ENCODE measurements at places on chromosomes 3 and 15.

DNA sequence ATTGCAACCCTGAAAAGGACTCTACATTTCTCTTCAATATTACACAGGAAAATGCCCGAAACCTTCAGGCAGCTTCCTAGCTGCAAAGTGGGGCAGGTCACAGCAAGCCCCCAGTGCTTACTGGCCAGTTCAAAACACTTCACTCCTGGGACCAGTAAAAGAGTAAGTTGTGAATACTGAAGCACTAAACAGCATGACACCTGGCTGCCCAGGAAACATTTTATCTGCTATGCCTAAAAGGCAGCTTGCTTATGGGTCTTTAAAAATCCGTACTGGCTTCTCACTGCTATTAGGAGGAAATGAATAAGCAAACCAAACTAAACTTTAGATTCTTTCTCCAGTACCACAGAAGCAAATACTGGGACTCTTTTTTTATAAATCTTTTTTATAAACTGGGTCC lies 457.9 kb upstream of the ALCAM start:
- no peak for DNase-seq

- no peak for DNase-seq
Measured at GRCh38 chr3:157117875-157118654, 41.9 kb downstream of the CCNL1 start.

GRCh38 chr3:12999147-13000140 lies 73.8 kb downstream of the IQSEC1 start:
- peak; percentile 84 for DNase-seq

DNA sequence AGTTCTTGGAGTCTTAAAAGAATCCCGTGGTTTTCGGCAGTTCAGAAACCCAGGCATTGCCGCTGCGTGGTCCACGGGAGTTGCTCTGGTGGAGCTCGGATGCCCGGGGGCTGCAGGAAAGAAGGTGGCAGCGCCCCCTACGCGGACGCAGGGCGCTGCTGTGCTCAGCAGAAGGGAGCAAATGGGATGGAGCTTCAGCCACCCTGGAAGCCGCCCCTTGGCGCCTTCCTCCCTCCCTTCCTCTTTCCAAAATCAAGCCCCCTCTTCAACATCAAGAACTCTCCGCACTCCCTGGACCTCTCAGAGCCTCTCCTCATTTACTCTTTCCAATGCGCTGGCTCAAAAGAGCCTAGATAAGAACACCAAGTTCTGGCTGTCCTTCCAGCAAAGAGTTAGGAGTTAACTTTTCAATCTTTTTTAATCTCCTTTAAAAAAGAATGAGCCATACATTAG lies 880 bp upstream of the CHRNA7 start:
- DNase-seq, result peak; percentile 70

- DNase-seq, result peak; percentile 46
Measured at GRCh38 chr3:98732286-98733052, 30.7 kb upstream of the ST3GAL6 start.

GRCh38 chr3:98733053-98733811 lies 29.9 kb upstream of the ST3GAL6 start:
- DNase-seq, result peak; percentile 30

- no peak for DNase-seq
Measured at GRCh38 chr3:65400899-65401298, 637.8 kb downstream of the MAGI1 start.

DNA sequence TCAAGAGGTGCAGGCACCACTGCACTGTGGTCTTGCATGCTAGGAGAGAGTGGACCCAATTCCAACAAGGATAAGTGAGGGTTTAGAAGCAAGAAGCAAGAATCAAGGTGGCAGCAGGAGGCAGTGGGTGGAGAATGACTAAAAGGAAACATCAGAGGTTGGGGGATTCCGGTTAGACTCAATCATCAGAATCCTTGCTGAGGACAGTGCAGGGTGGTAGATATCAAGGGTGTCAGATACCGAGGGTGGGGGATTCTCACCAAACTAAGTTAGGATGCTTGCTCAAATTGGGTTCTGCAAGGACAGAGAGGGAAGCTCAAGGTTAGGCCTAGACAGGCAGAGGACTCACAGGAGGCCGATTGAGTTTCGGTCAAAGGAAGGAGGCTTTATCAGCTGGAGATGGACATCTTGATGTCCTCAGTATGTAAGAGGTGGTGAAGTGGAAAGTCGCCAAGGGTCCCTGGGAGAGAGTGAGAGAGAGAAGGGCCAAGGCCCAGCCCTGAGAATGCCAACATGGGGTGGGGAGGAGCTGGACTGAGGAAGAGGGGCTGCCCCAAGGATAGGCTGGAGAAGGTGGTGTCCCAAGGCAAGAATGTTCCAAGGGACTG lies 102.2 kb downstream of the ARNT2 start:
- DNase-seq, result no peak

- no peak for DNase-seq
Measured at GRCh38 chr3:8450618-8451017, 51.0 kb upstream of the LMCD1 start.

DNA sequence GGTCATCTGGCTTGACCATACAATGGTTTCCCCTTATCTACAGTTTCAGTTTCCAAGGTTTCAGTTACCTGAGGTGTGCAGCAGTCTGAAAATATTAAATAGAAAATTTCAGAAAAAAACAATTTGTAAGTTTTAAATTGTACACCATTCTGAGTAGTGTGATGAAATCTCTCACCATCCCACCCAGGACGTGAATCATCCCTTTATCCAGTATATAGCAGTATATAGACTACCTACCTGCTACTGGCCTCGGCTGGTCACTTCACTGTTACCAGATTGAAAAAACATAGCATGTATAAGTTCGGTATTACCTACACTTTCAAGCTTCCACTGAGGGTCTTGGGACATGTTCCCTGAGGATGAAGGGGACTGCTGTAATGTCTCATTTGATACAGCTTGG lies 12.0 kb downstream of the ARIH1 start:
- no peak for DNase-seq
